Stimulated activated CD8-positive, alpha-beta memory T cell treated with anti-CD3 and anti-CD28 coated beads, Interleukin-7, amount 100 ng/mL, for 1 hour (primary cell): ENCODE measurements at places on chromosomes 11 and 22.

- no peak for DNase-seq
These were observed 11.2 kb upstream of the SREBF2 start for GRCh38 chr22:41821471-41822316.

DNA sequence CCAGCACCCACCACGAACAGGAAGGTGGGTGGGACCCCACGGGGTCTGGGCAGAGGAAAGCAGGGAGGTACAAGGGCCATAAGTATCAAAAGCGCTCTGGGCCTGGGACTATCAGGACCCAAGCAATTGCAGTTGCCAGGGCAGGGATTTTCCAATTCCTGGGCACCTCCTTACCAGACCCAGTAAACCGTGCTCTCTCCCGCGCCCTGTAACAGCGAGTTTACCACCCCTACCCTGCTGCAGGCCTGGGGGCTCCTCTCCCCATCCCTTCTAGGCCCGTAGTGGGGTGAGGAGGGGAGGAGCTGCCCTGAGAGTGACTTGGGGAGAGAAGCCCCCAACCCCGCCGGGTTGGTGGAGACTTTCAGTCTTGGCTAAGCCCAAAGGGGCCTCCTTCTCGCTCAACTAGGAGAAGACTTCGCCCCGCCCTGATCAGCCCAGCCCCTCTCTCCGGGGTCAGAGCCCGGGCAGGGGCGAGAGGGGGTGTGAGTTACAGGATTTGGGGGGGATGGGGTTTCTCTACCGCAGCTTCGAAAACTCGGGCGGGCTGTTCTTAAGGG is 5.4 kb downstream of the PAX6 start:
- no peak for DNase-seq

- DNase-seq, result no peak
These were observed 4.7 kb downstream of the UCP3 start for GRCh38 chr11:74004046-74004695.

- DNase-seq, result no peak
These were observed 50.5 kb upstream of the SHISAL1 start for GRCh38 chr22:44363013-44363979.

GRCh38 chr11:86035164-86035563 is 33.7 kb downstream of the PICALM start:
- no peak for DNase-seq

GRCh38 chr22:17085277-17086181 is 729 bp downstream of the IL17RA start:
- DNase-seq, result no peak

- no peak for DNase-seq
These were observed 60.6 kb downstream of the PPP6R2 start for GRCh38 chr22:50403701-50404101.

DNA sequence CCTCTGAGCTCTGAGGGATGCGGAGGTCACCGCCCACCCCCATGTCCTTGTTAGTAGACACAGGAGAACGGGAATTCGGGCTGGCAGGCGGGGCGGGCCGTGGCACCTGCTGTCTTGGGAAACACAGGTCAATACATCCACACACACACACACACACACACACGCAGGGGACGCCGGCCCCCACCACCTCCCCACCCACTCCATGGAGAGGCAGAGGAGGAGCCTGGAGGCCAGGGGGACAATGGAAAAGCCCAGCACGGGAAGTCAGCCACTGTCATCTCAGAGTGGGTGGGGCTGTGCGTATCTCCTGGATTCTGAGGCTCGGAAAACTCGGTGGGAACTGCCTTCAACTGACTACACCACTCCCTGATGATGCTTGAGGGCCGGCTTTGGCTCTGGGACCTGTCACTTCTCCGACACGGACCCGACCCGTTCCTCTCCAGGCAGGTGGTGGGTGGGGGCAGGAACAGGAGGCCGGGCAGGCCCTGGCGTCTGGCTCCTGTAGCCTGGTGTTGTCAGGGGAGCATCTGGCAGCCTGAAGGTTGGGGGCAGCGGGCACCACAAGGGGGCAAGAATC is 18.5 kb upstream of the TMEM184B start:
- DNase-seq, result no peak

DNA sequence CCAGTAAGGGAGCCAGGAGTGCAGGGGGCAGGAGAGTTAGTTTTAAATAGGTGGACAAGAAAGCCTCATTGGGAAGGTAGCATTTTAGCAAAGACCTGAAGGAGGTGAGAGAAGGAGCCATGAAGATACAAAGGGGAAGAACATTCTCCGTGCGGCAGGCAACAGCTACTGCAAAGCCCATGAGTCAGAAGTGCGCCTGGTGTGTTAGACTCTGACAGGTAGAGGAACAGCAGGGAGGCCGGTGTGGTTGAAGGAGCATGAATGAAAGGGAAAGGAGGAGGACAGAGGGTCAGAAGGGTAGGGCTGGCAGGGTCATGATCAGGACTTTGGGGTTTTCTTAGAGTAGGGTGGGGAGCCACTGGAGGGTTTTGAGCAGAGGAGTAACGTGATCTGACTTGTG is 34.5 kb upstream of the PAMR1 start:
- no peak for DNase-seq

DNA sequence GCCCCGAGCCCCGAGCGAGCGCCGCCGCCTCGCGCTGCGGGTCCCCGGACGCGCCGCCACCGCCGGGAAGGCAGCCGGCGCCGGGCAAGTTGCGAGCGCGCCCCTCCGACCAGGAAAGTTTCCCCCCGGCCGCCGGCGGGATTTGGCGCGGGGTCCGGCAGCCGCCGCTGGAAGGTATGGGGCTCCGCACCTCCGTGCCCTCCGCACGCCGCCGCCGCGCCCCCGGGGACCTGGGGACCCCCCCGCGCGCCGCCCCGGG is 281 bp downstream of the TSPAN18 start:
- no peak for DNase-seq

GRCh38 chr22:37253126-37253660 is 9.1 kb upstream of the RAC2 start:
- DNase-seq, result no peak

DNA sequence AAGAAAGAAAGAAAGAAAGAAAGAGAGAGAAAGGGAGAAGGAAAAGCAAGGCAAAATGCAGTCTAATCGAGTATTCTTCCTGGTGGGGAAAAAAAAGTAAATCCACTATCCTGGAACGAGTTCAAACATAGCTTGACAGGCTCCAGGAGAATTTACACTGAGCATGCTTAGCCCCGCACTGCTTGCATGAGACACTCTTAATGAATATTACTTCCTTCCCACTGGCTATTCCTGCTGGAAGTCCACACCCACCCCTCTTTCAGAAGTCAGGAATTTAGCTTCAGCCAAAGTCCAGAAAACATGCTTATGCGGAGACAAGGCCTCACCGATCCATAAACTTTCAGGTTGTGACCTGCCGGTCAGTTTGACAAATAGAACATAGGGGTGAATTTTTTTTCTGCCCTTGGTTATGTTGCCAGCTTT is 251.8 kb upstream of the BLID start:
- DNase-seq, result no peak

DNA sequence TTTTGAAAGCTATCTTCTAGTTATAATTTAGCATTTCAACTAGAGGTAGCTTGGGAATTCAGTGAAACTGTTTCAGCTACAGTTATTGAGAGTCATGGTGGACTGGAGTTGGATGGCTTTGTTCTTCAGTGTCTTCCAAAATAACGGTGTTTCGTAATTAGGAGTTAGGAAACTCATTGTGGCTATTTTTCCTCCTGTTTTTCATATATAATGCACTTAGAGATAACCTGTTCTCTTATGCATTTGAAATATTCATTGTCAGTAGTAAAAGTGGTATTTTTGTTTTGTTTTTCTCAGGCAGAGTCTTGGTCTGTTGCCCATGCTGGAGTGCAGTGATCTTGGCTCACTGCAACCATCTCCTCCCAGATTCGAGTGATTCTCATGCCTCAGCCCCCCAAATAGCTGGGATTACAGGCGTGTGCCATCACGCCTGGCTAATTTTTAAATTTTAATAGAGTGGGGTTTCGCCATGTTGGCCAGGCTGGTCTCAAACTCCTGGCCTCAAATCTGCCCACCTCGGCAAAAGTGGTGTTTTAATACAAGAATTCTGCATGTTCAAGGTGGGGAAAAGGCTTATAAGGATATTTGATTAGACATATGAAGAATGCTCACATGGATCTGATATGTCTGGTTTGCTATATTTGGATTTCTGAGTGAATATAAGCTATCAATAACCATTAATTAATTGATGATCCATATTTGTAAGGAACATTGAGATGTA is 12.7 kb downstream of the PDHX start:
- no peak for DNase-seq

GRCh38 chr11:93288079-93288478 is 42.5 kb upstream of the DEUP1 start:
- no peak for DNase-seq

GRCh38 chr11:122074022-122074421 is 42.0 kb downstream of the BLID start:
- no peak for DNase-seq

- DNase-seq, result no peak
These were observed 22.3 kb downstream of the ZBTB16 start for GRCh38 chr11:114081641-114082414.

- DNase-seq, result no peak
These were observed 49.4 kb downstream of the SMIM38 start for GRCh38 chr11:69204941-69205742.

DNA sequence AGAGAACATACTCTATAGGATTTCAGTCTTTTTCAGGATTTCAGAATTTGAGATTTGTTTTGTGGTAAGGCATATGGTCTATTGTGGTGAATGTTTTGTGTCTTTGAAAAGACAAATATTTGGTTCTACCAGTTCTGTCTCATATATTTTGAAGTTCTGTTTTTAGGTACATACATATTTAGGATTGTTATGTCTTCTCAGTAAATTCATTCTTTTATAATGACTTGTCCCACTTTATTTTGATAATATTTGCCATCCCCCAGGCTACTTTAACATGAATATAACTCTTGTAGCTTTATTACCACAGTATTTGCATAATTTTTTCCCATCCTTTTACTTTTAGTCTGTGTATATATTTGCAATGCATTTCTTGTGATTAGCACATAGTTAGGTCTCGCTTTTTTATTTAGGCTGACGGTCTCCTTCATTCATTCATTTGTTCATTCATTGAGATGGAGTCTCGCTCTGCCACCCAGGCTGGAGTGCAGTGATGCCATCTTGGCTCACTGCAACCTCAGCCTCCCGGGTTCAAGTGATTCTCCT is 32.1 kb downstream of the MTMR3 start:
- no peak for DNase-seq
